ENCODE measurements at places on chromosomes 3 and 15.

GRCh38 chr3:65856907-65857306 is 181.8 kb downstream of the MAGI1 start:
- DNase-seq, result no peak

DNA sequence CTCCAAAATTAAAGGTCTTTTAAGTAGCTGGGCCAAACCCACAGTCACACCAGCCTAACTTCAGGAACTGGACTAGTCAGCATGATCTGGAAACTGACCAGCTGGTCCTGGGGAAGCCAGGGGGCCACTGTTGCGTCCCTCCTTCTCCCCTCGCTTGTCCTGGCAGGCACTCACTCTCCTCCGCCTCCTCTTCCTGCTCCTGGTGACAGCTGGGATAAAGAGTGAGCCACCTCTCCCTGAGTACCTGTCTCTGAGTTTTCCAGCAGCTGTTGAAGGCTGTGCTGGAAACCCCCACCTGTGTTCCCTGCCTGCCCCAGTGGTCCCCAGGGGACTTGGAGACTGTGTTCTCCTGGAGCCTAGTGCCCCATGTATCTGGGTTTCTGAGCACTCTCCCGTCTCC is 56.0 kb downstream of the FGD5 start:
- no peak for DNase-seq

DNA sequence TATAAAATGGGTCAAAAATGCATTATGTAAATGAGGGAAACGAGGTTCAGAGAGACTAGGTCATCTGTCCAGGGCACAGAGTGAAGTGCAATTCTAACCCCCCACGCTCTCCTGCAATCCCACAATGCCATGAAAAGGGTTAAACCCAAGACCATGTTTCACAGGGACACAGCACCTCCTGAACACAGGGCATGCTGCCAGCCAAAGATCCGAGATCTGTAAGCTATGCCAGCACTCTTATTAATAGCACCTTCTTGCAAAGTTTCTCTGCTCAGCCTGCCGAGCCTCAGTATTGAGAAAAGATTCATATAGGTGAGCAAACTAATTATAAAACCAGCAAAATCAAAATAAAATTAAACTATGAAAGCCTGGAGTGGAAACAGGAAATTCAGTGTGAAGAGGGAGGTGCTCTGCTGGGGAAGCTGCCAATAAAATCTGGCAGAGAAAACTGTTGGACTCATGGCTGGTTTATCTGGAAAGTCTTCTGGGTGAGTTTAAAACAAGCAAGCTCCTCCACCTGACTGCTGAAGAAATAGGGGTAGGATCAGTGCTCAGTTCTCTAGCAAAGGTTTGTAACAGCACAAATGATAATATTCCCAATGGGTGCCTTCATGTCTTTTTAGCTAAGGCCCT is 50.3 kb downstream of the LRIG1 start:
- no peak for DNase-seq

- DNase-seq, result no peak
Measured at GRCh38 chr15:52397118-52397517, 101.5 kb upstream of the MYO5C start.

DNA sequence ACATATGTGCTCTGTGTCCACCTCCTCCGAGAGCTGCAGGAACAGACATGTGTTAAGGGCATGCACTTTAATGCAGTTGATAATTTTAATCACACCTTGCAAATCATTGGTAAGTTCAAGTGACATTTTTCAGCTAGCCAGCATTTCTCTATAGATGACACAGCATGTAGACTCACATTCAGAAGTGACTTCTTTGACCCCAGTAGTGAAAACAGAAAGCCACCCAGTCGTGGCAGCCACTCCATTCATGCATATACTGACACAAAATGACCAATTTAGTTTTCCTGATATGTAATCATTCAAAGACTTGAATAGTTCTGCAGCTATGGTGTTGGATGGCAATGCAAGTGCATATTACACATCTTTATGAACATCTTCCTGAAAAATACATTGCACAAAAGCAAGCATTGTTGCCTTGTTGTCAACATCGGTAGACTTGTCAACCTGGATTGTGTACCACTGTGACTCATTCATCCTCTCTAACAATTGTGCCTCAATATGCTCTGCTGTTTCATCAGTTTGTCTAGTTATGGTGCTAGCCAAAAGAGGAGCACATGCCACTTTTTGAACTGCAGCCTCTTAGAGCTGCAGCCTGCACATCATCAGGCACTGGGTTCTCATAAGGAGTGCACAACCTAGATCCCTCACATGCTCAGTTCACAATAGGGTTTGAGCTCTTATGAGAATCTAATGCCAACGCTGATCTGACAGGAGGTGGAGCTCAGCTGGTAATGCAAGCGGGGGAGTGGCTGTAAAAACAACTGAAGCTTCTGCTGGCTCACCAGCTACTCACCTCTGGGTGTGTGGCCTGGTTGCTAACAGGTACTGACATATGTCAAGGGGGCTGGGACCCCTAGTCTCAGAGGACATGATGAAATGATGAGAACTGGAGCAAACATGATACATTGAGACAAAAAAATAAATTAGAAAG is 622.0 kb downstream of the PYDC2 start:
- no peak for DNase-seq

GRCh38 chr3:56121716-56122115 is 346.6 kb downstream of the ERC2 start:
- no peak for DNase-seq

DNA sequence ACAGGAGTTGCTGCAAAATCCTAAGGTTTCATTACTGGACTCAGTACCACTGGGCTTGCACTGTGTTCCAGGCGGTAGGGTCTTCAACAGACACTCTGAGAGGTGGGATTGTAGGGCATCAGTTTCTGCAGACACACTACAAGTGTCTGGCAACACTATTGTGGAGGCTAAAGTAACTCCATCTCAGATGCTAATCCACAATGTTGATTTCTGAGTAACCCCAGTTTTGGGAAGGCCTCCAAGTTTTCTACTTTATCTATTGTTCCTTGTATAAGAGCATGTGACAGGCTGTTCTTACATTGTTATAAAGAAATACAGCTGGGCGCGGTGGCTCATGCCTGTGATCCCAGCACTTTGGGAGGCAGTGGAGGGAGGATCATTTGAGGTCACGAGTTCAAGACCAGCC is 2.5 kb upstream of the ABHD5 start:
- DNase-seq, result no peak

DNA sequence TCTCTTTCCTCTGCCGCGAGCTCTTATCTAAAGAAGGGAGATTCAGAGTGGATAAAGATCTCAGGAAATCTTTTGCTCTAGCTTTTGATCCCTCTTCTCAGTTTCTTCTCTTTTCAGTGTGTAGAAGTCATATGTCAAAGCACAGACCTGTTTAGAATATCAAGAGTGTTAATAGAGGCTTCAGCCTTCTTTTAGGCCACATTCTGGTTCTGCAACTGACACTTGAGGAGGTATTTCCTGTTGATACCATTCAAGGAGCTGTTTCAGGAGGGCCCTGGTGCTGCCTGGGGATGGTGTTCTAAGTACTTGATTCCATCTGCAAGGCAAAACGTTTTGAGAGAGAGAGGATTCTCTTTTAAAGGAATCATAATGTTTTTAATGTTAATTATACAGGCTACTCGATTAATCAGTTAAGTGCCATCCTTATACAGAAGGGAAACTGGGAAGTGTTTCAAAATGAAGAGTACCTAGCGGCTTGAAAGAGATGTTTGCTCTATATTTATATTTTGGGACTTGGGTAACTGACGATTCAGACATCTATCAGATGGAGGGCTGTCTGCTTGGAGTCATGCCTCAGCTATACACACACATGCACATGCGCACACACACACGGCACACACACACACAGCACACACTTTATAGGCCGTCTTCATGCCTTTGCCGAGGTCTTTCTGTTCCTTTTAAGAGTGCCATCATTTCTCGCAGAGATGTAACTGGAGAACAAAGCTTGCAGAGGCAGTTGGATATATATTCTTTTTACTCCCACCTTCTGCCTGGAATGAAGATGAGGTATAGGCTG is 313.9 kb downstream of the PTPRG start:
- DNase-seq, result no peak

DNA sequence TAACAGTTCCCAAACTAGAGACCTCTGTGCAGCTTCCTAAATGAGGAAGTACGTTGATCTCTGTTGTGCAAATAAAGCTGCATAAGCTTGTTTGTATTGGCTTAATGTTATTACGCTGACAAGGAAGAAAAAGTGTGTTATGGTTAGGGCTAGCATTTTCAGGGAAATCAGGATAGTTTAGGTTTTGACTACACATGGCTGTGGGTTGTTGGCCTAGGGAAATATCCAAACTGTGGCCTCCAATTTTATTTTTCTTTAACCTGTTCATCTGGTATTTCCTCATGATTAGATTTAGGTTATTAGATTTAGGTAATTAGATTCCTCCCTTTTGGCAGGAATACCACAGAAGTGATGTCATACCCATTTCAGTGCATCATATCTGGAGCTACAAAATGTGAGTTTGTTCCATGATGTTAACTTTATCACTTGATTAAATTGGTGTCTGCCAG is 8.7 kb upstream of the MCCC1 start:
- no peak for DNase-seq

GRCh38 chr3:133386876-133387275 is 13.0 kb upstream of the BFSP2 start:
- no peak for DNase-seq

- DNase-seq, result no peak
Measured at GRCh38 chr15:25727867-25728600, 135.1 kb downstream of the ATP10A start.

- DNase-seq, result no peak
Measured at GRCh38 chr3:189389346-189389745, 217.6 kb downstream of the TPRG1 start.

DNA sequence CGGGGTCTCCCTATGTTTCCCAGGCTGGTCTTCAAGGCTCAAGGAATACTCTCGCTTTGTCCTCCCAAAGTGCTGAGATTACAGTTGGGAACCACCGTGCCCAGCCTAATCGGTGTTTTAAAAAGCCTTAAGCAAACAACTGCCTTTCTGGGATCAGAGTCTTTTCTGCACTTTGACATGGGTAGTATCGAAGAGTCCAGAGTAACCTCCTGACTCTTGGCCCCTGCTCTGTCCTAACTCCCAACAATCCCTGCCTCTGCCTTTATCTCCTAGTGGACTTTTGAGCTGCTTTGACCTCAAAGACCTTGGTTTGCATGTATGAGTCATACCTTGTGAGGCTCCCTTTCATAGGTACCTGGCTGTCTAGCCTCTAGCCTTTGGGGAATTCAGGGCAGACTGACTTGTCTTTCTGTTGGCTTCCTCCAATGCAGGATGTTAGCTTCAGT is 21.0 kb upstream of the HACD2 start:
- DNase-seq, result no peak

DNA sequence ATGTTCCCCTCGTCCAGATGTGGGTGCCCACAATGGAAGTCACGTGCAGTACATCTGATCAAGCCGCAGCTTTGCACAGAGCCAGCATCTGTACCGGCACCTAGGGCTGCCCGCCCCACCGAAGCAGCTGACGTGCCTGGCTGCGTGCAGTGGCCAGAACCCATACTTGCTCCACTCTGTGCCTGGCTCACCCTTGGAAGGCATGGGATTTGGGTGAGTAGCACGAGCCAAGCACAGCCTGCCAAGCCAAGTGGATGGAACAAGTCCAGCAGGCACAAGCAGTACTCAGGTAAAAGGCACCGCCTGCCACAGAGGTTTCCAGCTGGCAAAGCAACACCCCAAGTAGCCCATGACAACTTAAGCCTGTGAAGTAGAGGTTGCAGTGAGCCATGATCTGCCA is 261.3 kb downstream of the TBC1D5 start:
- no peak for DNase-seq

GRCh38 chr3:144942093-144942837 is 970.6 kb downstream of the DIPK2A start:
- no peak for DNase-seq

GRCh38 chr15:29636140-29636539 is 186.1 kb downstream of the TJP1 start:
- no peak for DNase-seq

GRCh38 chr3:162722337-162722736 is 1225.7 kb downstream of the OTOL1 start:
- no peak for DNase-seq
